GM12864 (cell line): ENCODE measurements at places on chromosomes 7 and 10.
A peak's percentile ranks its signal among the peaks of the same experiment; 100 is the strongest.

GRCh38 chr10:112137154-112137987 is 46.2 kb downstream of the GPAM start:
- DNase-seq = no peak

GRCh38 chr10:70228491-70228890 is 4.7 kb downstream of the PPA1 start:
- DNase-seq = no peak

GRCh38 chr10:132397671-132398565 is 918 bp downstream of the PWWP2B start:
- DNase-seq = no peak

GRCh38 chr7:142134909-142135308 is 23.4 kb downstream of the MGAM2 start:
- DNase-seq = no peak

DNA sequence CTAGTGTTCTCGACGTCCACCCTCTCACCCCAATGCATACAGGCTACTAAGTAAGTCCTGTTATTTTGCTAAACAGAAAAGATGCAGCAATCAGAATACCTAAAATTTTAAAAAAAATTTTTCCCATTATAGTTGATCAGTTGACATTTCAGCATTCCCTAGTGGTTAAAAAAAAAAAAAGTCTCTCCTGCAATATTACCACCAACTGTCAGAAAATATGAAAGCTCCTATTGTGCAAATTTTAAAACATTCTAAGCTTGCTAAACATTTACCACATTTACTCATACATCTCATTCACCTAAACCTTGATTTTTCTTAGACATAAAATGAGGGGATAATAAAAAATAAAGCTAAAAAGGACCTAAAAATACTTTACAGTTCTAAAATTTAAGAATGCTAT is 165.6 kb downstream of the AVL9 start:
- DNase-seq = no peak

DNA sequence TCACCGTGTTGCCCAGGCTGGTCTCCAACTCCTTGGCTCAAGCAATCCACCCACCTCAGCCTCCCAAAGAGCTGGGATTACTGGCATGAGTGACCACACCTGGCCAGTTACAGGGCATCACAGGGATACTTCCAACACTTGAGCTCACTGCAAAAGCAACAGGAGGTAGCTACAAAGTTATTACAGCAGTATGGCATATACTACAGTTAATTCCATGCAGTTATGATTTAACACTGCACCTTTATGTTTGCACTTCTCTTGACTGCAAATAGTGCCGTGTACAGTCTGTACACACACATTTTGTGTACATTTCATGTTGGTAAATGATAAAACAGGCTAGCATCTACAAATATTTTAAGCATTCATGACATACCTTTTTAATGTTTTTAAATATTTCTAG is 21.3 kb downstream of the SRPK2 start:
- DNase-seq = no peak

DNA sequence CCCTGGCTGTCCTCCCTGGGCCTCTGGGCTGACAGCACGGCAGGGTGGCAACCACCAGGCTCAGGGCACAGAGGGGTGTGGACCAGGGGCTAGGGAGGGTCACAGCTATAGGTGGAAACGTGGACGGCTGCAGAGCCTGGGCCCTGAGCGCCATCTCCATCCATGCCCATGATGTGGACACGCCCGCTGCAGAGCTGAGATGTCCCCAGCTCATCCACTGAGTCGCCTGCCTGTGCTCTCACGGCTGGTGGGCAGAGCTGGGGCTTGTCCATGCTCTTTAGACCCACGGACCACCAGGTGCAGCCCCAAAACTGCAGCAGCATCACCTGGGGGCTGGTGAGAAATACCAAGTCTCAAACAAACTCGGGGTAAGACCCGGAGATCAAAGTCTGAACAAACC is 16.1 kb downstream of the TECPR1 start:
- DNase-seq = no peak

DNA sequence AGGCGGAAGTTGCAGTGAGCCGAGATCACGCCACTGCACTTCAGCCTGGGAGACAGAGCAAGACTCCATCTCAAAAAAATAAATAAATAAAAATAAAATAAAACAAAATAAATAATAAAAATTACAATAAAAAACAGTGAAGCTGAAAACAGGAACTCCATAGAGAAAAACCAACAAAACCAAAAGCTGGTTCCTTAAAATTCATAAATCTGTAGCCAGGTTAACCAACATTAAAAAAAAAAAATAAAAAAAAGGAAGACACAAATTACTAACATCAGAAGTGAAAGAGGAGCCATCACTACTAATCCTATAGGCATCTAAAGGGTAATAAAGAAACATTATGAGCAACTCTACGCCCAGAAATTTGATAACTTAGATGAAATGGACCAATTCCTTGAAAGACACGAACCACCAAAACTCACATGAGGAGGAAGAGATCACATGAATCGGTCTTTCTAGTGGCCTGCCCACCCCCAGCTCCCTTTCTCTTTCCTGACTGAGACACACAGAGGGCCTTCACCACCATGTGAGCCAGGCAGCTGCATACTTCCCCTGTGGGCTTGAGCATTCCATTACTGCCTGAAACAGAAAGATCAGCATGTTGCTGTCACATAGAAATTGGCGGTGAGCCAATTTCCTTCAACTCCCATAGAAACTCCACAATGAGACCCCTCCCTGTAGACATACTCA is 208.7 kb downstream of the MAD1L1 start:
- no peak for DNase-seq

GRCh38 chr10:14740684-14741247 is 33.9 kb downstream of the FAM107B start:
- DNase-seq = peak; percentile 34

DNA sequence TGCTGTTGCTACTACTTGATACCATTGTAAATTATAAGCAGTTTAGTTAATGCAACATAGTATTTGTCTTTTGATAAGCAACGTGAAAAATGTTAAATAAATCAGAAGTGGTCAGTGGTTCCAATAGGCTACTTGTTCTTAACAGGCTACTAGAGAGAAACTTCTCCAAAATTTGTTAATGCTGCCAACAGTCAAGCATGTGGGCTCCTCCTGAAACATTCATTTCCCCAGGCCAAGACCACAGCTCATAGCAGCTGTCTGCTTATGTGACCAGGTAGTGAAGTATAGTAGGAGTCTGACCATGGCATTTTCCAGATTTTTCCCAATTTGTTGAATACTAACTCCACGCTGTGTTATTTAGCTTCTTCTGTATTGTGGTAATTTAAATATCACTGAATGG is 81.0 kb downstream of the CYP51A1 start:
- no peak for DNase-seq

GRCh38 chr7:23347033-23347681 is 48.0 kb downstream of the MALSU1 start:
- DNase-seq = no peak

DNA sequence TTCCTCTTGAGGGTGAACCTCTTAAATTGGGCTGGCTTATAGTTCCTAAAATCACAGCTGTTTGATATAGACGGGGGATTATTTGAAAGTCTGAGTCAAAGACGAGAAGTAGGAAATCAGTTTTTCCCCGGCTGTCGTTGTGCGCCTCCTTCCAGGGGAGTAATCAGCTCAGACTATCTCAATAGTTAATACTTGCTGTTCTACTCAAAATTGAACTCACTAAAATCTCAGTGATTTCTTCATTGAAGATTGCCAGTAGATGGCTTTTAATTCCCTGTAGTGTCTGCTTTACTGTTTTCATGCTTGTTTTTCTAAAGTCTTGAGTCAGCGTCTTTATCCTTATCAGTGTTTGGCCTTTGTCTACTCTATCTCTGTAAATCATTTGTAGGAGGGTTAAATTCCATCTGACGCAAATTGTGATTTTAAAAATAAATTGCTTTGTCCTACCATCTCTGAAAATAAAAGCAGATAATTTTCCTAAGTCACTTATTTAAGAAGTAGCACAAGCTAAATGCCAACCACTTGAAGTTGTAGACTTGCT is 47.3 kb downstream of the CNNM2 start:
- no peak for DNase-seq

- no peak for DNase-seq
These were observed 33.6 kb upstream of the KMT2E start for GRCh38 chr7:104980440-104980839.

DNA sequence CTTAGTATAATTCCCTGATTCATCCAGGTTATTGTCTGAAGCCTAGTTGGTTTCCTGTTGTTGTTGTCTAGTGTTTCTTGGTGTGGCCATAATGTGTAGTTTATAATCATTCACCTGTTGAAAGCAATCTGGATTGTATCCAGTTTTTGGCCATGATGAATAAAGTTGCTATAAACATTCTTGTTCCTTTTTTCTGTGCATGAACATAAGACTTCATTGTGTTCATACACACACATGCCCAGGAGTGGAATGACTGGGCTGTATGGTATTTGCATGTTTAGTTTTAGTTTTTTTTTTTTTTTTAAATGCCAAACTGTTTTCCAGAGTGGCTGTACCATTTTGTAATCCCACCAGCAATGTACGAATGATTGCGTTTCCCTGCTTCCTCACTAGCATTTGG is 349.8 kb downstream of the SDK1 start:
- DNase-seq = no peak

DNA sequence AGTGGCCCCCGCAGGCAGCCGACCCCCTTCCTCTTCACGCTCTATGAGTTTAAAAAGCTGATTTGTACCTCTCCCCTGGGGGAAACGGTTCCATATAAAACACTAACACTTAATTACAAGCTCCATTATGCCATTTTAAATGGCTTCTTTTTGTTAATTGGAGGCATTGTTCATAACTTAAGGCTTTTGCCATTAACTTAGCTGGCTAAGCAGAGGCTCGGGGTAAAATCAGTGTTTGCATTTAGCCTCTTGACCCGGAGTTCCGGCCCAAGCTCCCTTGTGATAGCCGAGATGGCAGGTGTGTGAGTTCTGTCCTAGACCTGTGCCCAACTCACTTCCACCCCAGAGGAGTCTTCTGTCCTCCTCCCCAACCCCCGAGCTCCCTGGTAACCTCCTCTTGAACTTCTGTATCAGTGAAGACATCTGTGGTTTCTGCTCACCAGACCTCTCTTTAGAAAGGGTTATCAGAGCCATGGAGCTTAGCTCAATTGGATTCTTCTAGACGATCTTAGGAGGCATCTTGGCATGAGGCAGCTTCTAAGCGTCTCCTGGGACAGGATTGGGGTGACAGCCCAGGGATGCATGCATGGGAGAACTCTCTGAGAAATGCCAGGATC is 34.2 kb upstream of the SH2B2 start:
- no peak for DNase-seq
